ENCODE measurements at places on chromosomes 11 and 22.

DNA sequence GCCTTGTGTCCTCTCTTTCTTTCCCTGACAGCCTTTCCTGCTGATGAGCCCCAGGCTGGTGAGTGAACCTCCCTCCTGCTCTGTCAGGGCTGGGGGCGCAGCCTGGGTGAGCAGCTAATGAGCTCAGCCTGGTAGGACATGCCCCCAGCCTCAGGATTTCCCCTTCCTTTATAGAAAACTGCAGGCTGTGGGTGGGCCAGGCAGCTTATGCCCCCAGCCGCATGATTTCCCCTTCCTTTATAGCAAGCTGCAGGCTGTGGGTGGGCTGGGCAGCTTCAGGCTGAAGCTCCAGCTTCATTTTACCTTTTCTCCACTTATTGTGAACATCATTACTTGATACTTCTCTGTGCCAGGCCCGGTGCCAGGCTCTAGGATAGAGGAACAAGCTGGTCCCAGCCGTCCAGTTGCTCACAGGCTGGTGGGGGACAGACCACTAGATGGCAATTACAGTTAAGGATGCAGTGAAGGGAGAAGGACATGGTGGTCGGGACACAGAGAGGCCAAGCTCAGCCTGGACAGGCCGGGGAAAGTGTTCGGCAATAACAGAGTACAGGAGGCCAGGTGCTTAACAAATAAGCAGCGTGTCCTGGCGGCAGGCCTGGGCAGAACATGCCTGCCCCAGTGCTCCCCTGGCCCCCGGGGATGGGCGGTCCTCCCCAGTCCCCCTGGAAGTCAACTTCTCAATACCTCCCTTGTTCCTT, 5.3 kb downstream of the LGALS12 start:
- peak; percentile 32 for DNase-seq

DNA sequence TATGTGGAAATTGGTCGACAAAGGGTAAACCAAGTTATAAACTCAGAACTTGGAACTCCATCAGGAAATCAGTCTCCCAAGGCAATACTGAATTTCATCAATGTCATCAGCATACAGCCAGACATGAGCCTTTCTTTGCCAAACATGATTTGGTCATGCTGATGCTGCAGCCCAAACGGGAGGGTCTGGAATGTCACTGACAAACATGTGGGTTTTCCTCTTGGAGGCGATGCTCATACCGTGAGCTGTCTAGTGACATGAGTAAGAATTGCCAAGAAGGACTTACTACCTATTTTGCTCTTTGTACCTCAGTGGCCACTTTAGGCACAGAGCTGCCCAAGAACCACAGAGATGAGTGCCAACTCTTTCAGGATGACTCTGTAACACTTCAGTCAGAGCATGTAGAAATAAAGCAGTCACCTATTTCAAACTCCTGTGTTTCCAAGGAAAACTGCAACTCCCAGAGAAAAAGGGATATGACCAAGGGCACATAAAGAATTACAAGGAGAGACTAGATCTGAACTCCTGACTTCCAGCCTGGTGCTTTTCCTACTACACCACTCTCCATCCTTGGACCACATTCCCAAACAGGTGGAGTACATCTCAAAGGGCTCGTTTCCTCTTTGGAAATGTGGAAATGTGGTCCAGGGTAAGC, 24.3 kb upstream of the MRGPRX2 start:
- DNase-seq, result no peak

DNA sequence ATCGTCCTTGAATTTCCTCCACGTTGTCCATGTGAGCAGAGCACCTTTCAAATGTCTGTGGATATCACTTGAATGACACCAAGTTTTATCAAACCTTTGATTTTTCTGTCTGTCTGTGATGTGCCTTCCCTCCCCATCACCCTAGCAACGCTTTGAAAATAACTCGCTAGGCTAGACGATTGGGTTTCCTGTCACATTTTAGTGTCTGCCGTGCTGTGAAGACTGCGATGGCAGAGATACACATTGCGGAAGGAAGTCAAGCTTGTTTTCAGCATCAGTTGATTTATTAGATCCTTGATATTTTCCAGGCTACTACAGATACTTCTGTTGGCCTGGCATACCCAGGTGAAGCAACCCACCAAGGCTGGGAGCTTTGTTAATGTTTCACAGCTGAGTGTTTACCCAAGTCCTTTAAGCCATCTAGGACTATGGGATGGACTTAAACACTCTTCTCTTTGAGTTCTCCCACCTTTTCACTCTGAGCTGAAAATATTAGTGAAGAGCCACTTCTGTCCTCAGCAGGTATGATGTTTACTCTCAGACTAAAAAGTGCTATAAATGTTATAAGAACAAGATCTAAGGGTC, 93.6 kb upstream of the CD44 start:
- no peak for DNase-seq

GRCh38 chr11:10567446-10567845, 1.0 kb downstream of the LYVE1 start:
- DNase-seq, result no peak

GRCh38 chr11:65130631-65131416, 3.5 kb downstream of the SYVN1 start:
- DNase-seq, result no peak

- DNase-seq, result no peak
Observed at GRCh38 chr11:72624496-72625201, 49.6 kb downstream of the PDE2A start.

GRCh38 chr11:118339281-118339961, 3.1 kb downstream of the CD3D start:
- no peak for DNase-seq

- DNase-seq, result no peak
Observed at GRCh38 chr22:20089977-20090729, 10.1 kb downstream of the DGCR8 start.

DNA sequence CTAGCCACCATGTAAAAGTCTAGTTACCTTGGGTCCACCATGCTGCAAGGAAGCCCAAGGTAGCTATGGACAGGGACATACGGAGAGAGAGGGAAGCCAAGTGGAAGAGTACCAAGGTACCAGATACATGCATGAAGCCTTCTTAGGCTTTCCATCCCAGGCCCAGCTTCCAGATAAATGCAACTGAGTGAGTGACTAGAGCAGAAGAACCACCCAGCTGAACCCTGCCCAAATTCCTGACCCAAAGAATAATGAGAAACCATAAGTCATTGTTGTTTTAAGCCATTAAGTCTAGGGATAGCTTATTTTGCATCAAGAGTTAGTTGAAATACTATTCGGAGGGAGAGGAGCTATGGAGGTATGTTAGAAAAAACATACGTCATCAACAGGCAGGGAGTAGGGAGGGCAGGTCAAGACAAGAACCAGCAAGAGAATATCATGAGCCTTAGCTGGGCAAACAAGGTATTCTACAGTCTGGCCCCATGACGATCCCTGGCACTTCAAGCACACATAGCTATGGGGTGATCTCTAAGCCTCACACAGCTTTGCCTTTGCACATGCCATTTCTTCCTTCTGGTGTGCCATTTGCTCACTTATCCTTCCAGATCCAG, 36.5 kb upstream of the APLNR start:
- no peak for DNase-seq

DNA sequence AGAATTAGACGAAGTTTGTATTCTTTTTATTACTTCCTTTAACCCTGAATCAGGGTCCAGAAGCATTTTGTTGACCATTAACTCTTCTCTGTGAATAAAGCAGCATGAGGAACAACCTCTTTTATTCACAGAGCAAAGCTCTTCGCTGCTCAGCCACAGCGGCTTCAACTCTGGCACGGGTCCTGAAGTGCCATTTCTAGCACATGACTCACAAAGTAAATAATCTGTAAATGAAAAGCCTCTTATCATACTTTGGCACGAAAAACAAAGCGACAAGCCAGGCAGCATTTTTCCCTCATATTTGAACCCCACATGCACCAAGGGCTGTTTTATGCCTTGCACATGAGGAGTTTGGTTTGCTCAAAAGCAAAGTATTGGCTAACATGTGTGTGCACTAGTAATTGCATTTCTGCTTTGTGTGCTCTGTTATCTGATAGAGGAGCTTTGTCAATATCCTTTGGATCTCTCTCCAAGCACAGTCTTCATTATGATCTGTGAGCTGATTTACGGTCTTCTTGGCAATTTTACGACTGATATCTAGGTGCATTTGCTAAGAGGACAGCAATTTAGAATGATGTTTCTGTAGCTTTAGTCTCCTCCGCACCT, 33.0 kb upstream of the APOBEC3A start:
- DNase-seq, result peak; percentile 13

DNA sequence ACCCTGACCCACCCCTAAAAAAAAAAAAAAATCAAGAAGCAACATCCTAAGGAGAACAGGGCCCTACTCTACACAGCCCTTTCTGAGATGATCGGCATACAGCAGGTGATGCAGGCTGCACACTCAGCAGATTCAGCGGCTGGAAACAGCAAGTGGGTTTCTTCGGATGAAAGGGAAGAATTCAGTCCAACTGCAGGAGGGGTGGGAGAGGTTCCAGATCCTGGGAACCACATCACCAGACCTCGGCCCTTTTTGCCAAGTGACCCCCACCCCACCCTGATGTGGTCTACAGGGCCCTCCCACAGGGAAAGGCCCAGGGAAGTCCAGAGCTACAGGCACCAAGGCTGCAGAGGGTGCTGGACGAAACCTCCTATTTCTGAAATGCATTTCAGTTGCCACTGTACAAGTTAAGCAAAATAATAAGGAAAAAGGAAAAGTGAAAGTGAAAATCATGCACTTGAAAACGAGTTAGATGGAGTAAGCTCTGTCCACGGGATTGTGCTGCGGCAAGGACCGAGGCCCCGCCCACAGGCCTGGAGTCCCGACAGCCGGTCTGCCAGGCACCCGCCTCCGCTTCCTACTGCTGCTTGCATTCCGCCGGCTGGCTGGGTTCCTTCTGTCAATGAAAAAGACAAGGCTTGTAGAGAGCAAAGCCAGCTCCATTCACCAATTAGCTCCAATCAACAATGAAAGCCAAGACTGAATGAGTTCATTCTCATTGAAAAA, 16.0 kb upstream of the PHLDA2 start:
- peak; percentile 61 for DNase-seq

DNA sequence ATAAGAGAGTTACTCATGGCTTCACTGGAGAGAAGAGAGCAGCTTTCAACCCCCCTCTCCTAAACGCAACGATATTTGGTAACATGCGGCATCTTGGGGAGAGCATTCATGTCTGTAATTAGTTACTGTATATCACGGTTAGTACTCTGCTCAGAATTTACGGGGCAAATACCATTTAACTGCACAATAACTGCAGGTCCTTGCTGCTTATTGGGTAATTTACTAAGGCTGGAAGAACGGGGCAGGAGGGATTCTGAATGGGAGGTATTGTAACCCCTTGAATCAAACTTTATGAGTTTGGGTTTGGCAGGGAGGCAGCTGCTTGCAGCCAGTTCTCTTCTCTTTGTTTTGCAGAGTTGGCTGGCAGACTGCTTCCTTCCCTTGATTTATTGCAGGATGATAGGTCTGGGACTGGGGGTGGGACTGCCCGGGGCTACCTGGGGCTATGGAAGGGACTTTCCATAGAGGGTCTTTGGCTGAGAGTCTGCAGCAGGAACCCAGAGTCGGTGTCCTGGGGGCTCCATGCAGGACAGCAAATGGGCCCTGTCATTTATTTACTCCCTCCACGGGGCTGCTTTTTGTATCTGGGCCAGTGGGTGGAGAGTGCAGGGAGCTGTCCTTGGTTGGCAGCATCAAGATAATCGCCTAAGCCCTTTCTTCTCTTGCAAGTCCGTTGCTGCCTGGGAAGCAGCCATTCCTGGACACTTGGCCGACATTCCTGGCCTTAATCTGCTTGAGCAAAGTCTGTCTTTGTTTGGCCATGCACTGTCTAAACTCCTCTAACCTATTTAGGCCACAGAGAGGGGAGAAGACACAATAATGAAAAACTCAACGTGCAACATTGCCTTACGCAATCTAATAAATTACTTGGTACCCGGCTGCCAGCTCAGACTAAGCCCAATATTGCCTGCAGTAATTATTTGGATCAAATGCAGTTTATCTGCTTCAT, 188.9 kb downstream of the ST3GAL4 start:
- peak; percentile 59 for DNase-seq

DNA sequence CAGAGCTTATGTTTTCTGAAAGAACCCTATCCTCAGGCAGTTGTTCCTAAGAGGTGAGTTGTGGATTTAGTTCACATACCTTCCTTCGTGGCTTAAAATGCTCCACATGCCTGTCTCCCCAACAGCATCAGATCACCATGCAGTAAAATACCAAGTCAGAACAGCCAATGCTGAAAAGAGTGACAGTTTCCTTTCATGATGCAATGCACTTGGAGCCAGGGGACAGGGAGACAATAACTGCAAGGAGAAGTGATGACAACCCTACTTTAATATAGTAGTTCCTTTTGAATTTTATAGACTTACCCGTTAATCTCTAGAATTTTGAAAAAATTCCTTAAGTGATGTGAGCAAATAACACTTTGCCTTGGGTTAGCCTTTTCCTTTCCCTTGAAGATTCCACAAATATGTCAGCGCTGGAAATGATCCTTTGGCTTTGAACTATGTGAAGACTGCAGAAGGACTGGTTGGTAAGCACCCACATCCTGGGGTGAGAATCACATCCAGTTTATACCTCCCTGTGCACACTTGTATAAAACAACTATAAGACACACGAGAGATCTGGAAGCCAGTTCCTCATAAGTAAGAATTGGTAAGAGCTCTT, 71.2 kb downstream of the PIWIL4 start:
- DNase-seq, result no peak

- no peak for DNase-seq
Observed at GRCh38 chr11:10611979-10612862, 43.8 kb upstream of the LYVE1 start.

GRCh38 chr22:33888821-33889220, 31.5 kb downstream of the LARGE1 start:
- no peak for DNase-seq

DNA sequence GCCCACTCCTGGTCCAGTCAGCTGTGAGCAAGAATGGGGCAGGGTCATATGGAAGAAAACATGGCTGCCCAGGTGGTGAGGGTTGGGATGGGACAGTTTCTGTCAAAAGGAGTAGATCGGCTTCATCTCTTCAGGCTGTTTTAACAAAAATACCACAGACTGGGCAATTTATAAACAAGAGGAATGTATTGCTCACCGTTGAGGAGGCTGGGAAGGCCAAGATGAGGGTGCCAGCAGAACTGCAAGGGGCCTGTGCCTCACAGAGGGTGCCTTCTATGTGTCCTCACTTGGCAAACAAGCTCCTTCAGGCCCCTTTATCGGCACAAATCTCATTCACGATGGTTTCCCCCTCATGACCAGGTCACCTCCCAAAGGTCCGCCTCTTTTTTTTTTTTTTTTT, 18.1 kb upstream of the RELT start:
- DNase-seq, result no peak

GRCh38 chr11:69567951-69568808, 72.8 kb upstream of the CCND1 start:
- no peak for DNase-seq

- DNase-seq, result no peak
Observed at GRCh38 chr11:65116370-65117205, 913 bp downstream of the ZNHIT2 start.

GRCh38 chr11:123056835-123057491, 5.0 kb downstream of the HSPA8 start:
- no peak for DNase-seq

- no peak for DNase-seq
Observed at GRCh38 chr22:46085828-46086576, 64.3 kb upstream of the PPARA start.

GRCh38 chr11:76610871-76611475, 59.6 kb downstream of the LRRC32 start:
- DNase-seq, result no peak

GRCh38 chr11:30474151-30474954, 111.8 kb downstream of the MPPED2 start:
- DNase-seq, result no peak

Measured in substantia nigra (tissue), 51 donors.